ENCODE measurements at places on chromosomes 6 and 20.

DNA sequence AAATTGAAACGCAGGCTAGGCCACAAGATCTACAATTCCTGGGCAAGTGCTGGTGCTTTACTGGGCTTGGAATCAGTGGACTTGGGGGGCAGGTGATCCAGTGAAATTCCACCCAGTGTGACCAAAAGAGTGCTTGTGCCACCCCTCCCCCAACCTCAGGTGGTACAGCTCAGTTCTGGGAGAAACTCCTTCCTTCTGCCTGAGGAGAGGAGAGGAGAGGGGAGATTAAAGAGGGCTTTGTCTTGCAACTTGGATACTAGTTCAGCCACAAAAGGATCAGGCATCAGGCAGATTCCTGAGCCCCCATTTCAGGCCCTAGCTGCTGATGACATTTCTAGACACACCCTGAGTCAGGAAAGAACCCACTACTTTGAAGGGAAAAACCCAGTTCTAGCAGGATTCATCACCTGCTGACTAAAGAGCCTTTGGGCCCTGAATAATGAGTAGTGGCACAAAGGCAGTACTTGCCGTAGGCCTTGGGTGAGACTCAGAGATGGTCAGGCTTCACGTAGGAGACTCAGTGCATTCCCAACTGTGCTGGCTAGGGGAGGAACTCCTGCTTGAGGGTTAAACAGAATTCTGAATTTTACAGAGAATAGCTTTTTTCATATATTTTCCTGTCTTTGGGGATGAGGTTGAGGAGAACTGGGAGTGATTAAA lies 446.7 kb downstream of the BMP2 start:
- DNase-seq: no peak

GRCh38 chr6:36073587-36073986 lies 46.0 kb downstream of the MAPK14 start:
- no peak for DNase-seq

DNA sequence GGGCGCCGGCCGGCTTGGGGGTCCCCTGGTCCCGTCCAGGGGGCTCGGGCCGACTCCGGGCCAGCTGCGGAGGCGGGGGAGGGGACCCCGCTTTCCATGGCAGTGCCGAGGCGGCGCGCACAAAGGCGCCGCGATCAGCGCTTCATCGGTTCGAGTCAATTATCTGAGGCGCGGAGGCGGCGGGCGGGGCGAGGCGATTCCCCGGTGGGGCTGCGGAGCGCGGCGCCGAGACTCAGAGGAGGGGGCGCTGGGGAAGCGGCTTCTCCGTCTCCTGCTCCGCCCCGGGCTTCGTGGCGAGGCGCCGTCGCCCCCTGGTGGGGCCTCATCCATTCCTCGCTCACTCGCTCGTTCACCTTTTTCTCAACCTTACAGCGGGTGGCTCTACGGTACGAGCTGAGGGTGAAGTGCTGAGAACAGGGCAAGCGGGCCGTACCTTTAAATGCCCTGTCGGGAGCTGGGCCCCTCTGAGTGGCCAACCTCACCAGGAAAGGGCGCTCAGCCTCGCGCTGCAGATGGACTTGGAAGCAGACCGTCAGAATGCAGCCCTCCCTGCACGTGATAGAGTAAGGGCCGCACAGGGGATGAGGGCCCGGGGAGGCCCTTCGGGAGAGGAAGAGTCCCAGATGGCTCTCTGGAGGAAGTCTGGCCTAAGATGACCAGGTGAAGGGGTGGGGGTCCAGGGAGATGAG lies 39.9 kb downstream of the SLC52A3 start:
- DNase-seq: no peak

- DNase-seq: no peak
Measured at GRCh38 chr20:61442075-61442670, 190.1 kb downstream of the CDH4 start.

GRCh38 chr6:27056615-27057014 lies 190.9 kb upstream of the PRSS16 start:
- DNase-seq: no peak

GRCh38 chr6:120627612-120628011 lies 706.7 kb downstream of the TBC1D32 start:
- no peak for DNase-seq

GRCh38 chr20:36550790-36551299 lies 9.5 kb downstream of the MYL9 start:
- no peak for DNase-seq

GRCh38 chr6:85135376-85136094 lies 314.3 kb upstream of the NT5E start:
- DNase-seq: no peak

GRCh38 chr6:18752278-18753068 lies 365.3 kb downstream of the RNF144B start:
- no peak for DNase-seq

DNA sequence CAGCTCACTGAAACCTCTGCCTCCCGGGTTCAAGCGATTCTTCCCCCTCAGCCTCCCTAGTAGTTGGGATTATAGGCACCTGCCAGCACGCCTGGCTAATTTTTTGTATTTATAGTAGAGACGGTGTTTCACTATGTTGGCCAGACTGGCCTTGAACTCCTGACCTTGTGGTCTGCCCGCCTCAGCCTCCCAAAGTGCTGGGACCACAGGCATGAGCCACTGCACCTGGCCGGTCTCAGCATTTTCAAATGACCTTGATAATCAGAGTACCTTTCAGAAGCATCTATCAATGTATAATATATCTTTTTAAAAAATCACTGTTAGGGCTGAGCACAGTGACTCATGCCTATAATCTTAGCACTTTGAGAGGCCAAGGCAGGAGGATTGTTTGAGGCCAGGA lies 143.0 kb downstream of the DOK5 start:
- no peak for DNase-seq

DNA sequence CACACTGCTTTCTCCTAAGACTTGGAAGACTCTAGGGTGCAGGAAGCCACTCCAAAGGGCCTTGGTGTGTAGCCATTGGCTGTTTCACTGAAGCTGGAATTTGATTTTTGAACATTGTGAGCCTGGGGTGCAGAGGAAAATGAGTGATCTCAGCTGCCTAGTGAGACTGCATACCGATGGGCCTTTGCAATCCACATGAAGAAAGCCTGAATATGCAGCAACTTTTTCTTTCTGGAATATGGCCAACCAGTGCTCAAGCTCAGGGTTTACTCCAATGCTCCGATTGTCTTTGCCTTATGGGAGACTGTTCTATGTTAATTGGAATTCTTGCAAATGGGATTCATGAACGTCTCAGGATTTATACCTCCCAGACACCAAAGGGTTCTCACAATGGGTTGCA lies 242.6 kb downstream of the DOK5 start:
- DNase-seq: no peak
